ENCODE measurements at places on chromosomes 12 and 14. TPM values are rescaled to one million over a fixed set of nuclear protein-coding genes. Genes with fewer than 3 reads are reported as not detected.

Gene CISTR
- total RNA-seq = not detected

Gene RNASE1
- 7.1 TPM for total RNA-seq

Gene CPM
- 7.9 TPM for total RNA-seq

Gene ANKRD13A
- 55.6 TPM for total RNA-seq

Gene GPD1
- 0.44 TPM for total RNA-seq

Gene TMEM19
- total RNA-seq = 62.4 TPM

Gene TAS2R42
- not detected for total RNA-seq

Gene SIX1
- total RNA-seq = 0.79 TPM

Gene DPY19L2
- total RNA-seq = 2.0 TPM

Data from aortic smooth muscle cell (primary cell).